ENCODE measurements at places on chromosomes 12 and 14.

- DNase-seq = no peak
Measured at GRCh38 chr14:32531942-32532515, 202.9 kb downstream of the AKAP6 start.

DNA sequence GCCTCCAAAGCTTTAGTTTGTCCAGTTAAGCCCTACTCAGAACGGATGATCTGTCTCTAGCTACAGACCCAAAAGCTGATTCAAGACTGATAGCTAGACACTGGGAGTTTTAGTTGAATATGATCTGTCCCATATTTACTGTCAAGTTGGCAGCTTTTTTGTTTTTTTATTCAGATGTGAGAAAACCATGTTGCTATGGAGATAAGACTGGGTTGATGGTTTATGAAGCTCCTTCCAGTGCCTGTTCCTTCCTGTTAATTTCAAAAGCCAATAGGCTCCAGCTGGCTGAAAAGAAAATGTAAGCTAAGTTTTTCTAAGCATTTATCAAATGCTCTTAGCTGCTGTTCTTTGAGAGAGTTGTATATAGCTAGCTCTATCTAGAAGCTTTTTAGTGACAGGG is 4.7 kb downstream of the DYNLL1 start:
- no peak for DNase-seq

DNA sequence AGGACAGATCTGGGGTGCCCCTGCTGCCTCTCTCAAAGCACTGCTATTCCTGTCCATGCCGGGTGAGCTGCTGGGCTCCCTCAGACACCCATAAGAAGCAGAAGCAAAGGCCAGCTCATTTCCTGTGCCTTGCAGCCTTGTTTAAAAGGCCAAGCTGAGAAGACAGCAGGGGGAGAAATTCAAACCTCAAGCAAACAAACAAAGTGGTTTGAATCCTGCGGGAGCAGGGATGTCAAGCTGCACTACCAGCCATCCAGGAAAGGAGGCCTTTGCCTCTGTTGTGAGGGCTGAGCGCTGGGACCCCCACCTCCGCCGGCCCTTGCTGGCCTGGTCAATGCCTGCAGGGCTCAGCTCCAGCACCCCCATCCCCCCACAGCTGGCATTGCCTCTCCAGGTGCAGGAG is 176.5 kb downstream of the PIWIL1 start:
- no peak for DNase-seq

DNA sequence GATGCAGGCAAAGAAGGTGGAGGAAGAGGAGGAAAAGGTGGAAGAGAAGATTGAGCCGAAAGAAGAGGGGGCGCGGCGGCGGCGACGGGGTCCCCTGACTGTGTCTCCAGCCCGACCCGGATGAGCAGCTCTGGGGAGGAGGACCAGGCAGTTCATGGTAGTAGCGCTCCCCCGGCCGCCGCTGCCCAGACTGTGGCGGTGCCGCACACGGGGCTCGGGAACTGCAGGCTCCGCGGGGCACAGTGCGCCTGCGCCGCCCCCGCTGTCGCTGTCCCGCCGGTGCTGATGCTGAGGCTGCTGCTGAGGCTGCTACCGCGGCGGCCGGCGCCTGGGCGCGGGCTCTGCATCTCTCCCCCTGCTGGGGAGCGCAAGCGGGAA is at the start of gene KCNH5:
Gene KCNH5 (minus strand): TSS at position 225 of the 378 bp plus-strand sequence. CDS start 272 bp downstream, outside the sequence.
- no peak for DNase-seq

GRCh38 chr14:90510159-90510558 is 113.3 kb downstream of the CALM1 start:
- DNase-seq = no peak

DNA sequence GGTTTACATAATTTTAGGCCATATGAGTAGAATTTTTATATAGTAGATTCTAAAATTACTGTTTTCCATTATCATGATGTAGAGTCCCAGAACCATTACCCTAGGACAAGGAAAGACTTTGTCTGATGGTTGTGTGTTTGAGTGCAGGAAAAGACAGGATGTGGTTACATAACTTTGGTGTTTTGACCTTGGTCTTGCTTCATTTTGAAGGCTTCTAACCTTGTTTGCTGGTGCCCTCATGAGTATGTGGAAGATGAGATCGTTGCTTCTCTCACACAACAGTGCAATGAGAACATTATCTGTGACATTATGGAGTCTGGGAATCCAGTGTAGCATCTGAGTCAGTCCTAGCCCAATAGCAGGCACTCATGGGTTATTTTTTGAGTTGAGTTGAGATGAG is 106.2 kb downstream of the IGF1 start:
- no peak for DNase-seq

GRCh38 chr12:31582155-31582554 is 8.8 kb downstream of the DENND5B start:
- DNase-seq = no peak

GRCh38 chr12:77953528-77954205 is 123.0 kb downstream of the NAV3 start:
- no peak for DNase-seq

DNA sequence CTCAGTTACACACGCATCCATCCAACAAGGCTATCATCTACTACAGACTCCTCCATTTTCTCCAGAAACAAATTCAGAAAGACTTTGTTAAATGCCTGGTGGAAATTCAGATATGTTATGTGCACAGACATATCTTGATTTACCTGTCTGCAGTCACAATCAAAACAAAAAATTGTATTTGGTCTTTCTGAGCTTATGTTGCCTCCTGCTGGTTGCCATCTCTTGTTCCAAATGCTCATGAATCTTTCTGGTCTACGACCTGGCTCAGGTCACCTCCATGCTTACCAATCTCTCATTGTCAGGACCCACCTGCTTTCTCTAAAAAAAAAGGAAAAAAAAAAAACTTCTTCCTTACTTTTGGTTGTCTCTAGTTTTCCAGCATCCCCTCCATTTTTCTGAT is 169.2 kb upstream of the PLXNC1 start:
- no peak for DNase-seq

DNA sequence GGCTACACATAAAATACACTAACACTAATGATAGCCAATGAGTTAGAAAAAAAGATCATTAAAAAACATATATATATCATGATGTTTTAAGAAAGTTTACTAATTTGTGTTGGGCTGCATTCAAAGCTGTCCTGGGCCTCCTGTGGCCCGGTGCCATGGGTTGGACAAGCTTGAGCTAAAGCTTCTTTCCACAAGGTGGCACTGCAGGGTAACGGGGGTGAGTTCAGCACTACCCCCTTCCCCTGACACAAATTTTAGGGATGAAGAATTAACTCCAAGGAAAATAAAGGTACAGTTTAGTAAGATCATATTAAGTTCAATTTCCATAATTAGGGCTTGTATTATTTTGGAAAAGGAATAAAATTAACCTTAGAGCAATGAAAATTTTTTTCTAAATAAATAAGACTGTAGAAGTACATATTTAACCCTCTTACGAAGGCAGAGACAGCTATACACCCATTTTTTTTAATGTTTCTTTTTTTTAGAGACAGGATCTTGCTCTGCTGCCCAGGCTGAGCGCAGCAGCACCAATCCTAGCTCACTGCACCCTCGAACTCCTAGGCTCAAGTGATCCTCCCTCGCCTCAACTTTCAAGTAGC is 38.9 kb downstream of the PPP1R13B start:
- peak; percentile 69 for DNase-seq

GRCh38 chr12:85358715-85359114 is 78.7 kb downstream of the ALX1 start:
- DNase-seq = no peak

DNA sequence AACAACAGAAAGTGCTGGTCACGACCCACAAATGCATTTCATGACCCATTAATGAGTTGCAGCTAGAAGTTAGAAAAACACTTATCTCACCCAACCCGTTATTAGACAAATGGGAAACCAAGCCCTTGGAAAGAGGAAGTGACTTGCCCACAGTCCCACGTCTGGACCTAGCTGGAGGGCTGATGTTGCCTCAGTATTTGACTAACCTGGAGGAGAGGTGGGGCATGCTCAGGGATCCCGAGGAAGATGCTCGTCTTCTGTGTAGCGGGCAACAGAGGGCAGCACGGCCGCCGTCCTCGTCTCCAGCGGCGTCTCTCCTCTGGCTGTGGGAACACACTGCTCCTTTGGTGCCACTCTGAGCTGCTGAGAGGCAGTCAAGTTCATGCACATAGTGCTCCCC is 12.7 kb downstream of the CCND2 start:
- no peak for DNase-seq

DNA sequence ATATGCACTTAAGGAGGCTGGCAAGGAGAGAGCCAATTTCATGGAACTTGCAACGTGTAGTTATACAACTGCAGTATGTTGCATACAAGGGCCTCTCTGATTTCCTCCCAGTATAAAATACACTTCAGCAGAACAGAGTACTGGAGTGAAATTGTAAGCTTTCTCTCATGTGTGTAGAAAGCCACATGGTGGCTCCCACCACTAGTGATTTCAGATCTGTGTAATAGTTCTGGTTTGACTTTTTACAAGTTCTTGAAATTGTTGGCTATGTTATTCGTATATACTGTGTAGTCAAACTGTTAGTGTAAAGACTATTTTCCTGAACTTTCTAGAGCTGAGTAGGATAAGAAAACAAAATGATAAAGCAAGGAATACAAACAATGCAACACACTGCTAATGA is 16.4 kb upstream of the LMO3 start:
- no peak for DNase-seq

DNA sequence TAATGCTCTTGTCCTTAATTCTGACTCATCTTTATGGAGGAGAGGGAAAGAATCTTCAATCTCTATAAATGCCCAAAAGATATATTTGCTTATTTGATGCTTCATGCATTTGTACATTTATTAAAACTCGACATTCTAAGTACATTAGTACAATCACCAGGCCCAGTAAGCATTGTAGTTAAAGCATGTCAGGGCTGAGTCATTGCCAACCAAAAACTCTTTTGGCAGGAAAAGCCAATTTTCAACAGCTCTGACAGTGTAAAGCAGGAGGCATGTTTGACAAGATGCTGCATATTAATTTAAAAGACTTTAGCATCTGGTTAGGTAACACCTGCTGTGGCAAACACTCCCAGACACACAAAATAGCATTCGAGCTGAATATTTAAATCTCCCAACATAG is 290.9 kb downstream of the PPFIA2 start:
- DNase-seq = no peak

DNA sequence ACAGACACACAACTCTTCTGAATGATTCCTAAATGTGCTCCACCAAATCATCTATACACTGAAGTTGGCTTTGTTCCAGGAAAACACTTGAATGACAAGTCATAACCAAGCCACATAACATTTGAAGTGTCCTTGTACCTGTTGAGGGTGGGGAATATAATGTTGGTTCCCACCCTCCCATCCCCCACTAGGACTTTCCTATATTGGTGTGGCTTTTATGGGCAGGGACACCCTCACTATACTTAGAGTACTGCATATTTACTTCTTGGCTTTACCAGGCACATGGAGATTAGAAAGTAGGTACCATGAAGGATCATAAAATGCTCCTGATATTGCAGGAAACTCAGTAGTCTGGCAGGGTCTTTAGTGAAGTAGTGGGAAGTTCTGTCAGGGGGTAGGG is 9.7 kb upstream of the BHLHE41 start:
- no peak for DNase-seq

GRCh38 chr12:24491968-24492367 is 456.9 kb downstream of the BCAT1 start:
- DNase-seq = no peak

DNA sequence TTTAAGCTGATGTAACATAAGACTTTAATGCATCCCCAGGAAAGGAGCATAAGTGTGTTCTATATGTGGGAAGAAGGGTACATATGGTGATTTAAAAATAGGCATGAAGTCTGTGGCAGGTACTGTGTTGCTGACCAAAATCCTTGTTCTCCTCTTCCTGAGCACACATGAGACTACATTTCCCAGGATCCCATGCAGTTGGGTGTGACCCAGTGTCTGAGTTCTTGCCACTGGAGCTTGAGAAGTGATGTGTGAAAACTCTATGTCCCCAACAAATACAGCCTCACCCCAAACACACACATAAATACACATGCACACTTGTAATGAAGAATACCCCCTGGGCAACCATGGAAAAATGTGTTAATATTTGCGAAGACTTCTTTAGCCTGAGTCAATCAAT is 8.5 kb upstream of the SMIM10L1 start:
- no peak for DNase-seq

DNA sequence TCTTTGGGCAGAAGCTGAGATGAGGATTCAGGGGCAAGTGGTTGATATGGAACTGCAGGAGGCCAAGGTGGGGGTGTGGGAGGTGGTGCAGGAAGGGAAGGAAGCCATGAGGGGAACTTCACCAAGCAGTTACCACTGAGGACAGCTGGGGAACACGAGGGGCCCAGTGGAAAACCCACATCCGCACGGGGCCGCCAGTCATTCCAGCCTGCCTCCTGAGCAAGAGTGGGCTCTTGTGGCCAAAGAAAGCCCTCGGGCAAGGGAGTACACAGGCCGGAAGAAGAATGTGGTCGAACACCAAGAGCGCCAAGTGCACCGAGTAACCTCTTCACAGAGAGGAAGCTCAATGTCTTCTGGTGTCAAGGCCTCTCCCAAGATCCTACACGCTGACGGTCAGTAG is 252.2 kb upstream of the FOXN3 start:
- DNase-seq = no peak

DNA sequence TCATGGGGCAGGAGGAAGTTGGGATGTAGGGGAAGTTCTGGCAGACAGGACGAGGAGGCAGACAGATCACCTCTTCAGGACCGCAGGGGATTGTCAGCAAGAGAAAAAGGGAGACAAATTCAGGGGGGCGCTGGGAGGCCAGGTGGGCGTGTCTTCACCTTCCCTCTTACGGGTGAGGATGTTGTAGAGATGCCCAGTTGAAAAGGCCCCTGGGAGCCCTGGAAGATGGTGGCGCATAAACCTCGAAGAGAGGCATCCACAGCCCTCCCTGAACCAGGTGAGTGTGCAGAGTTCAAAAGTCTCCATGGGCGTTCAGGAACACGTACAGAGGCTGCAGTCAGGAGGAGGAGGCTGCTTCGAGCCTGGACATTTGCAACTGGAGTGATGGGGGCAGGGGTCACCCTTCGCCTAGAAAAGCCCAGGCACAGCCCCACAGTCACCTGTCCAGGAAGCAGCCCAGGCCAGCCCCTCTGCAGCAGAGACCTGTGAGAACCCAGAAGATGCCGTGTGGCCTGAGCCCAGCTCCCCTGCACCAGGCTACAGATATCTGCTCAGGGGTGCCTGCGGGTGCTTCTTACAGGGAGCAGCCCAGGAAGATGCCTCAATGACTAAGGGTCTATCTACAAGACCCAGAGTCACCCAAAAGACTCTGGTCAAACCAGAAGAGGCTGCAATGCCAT is 74.4 kb downstream of the PRIMA1 start:
- DNase-seq = no peak

- no peak for DNase-seq
Measured at GRCh38 chr12:111182382-111182781, 186.5 kb downstream of the PHETA1 start.

DNA sequence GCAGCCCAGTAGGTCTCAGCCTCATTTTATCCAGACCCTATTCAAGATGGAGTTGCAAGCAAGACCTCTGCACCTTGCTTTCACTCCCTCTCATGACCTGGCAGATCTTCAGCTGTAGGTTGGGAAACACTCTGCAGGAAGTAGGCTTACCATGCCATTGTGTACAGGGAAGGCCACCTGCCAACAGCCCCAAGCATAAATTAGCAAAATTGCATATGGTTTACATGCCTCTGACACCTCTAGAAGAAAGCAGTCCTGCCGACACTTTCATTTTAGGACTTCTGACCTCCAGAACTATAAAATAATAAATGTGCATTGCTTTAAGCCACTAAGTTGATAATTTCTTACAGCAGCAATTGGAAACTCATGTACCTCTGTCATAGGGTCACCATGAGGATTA is 96.9 kb downstream of the SLC15A4 start:
- no peak for DNase-seq

GRCh38 chr12:124017064-124017463 is 44.0 kb downstream of the ZNF664 start:
- no peak for DNase-seq

- DNase-seq = peak; percentile 5
Measured at GRCh38 chr12:129911428-129912049, 7.7 kb upstream of the TMEM132D start.

GRCh38 chr12:90816353-90817089 is 138.5 kb downstream of the CCER1 start:
- DNase-seq = no peak
